Activated CD4-positive, alpha-beta T cell treated with anti-CD3 and anti-CD28 coated beads, Interleukin-2, Interleukin-6, amounts not matched to agents 100 ng/mL and 50 ng/mL, durations not matched to agents 16 hours and 8 hours (primary cell): ENCODE measurements at places on chromosomes 13 and 19.

DNA sequence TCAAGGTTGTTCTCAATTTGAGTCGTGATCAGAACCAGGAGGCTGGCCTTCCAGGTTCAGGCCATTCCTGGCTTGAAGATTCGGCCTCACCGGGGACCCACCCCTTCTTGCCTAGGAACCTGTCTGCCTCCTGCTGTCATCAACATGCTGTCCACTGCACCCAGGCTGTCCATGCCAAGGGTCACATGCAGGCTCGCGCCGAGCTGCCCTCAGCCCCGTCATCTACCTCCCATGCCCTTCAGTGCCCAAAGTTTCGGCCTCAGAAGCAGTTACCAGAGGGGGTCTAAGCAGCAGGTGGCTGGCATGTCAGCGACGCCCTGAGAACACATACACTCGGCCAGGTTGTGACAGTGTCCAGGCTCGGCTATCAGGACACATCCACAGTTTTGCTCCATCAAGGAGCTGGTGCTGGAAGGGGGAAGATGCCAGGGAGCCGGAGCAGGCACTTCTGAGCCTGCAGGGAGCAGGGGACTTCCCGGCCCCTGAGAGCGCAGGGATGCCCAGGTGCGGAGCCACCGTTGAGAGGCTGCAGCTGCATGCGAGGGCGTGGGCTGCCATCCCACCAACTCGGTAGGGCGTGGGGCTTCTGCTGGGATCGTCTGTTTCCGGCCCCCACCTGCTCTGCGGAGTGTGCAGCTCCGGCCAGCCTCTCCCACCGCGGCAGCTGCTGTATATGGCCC is 590.9 kb upstream of the SLITRK5 start:
- no peak for DNase-seq

DNA sequence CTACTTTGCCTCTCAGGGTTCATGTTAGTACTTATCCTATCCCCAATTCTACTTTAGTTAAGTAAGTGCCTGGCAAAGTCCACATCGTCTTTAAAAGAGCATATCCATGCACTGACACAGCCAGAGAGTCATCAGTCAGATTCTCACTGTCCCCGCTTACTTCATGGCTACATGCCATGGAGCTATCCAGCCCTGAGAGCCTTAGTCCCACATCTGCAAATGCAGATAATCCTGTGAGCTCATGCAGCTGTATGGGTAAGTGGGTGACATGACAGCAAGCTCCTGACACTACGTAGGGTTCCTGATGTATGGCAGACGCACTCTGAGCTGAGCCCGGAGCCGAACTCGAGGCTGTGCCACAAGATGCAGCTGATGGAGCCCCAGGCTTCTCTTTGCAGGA is 661.5 kb downstream of the LIG4 start:
- no peak for DNase-seq

- DNase-seq: no peak
These were observed 348.1 kb downstream of the FOXO1 start for GRCh38 chr13:40318366-40318765.

DNA sequence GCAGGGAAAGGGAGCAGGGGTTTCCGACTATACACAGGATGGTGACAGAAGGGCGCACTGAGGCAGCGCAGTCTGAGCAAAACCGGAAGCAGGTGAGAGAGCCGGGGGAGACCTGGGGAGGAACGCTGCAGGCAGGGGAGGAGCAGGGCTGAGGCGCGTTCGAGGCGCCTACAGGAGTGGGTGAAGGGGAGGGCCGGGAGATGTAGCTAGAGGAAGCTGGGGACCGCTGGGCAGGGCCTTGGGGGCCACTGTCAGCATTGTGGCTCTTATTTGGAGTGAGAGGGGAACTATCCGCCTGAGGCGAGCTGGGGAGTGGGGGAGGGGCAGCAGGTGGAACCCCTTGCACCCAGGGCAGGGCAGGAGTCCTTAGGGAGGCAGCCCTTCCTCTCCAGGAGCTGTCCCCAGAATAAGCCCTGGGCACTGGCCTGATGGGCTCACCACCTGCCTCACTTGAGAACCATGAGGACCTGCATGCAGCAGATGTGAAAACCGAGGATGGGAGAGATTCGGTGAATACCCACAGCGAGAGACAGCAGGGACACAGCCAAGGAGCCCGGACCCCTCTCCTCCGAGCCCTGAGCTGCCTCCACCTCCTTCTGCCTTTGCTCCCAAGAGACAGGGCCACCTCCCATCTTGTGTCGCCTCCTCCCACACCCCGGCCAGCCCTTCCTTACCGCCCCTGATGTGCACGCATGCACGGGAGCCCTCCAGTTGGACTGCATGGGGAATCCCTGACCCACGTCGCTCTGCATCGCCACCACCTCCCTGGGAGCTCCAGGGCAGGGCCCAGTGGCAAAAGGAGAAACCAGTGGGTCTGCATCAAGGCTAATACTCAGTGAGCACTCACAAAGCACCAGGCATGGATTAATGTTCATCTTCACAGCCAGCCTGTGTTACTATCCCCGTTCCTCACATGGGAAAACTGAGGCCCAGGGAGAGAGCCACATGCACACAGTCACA is 10.3 kb downstream of the AKT2 start:
- peak; percentile 25 for DNase-seq

DNA sequence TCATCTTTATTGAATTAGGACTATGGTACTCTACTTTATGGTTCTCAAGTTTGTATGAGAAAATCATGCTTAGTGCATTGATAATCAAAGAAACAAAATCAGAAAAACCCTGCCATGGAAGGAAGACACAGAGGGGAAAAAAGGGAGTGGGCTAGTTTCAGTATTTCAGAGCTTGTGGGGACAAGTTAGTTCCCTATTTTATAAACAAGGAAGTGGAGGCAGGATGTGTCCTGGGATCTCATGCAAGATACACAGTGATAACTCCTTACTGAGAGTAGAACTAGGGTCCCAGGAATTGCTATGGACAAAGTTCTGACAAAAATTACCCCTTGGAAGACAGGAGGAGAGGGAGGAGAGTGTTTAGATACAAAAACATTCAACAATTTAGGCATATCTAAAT is 1277.3 kb downstream of the UQCRFS1 start:
- no peak for DNase-seq

GRCh38 chr19:15937771-15938170 is 3.4 kb upstream of the CYP4F11 start:
- no peak for DNase-seq

DNA sequence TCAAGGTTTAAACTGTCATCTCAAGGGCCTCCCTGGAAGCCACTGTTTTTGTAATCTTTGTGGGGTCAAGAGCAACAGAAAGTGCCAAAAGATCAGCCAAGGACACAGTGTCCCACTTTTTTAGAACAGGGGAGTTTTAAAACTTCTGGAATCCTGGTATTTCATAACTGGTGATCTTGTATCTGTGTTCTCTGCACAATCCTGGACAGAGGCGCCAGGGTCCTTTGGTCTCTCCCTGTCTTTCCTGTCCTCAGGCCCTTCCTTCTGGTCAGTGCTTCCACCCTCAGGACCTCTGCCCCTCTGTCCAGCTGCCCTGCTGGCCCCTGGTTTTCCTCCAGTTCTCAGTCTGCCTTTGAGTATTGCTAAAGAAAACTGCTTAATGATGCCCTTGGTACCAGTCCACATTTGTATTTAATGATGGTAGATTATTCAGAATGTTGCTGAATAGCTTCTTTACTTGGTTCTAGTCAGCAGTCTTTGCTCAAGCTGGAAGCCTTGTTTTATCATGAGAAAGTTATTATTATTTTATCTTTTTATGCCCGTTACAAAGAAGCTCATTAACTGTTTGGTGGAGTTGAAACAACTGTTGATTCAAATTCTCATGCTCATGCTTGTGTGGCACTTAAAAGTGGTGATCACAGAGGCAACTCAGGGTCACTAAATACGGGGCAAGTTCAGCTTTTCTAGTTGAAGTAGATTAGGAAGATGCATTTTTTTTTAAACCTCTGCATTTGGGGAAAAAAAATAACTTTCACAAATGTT is 47.5 kb downstream of the WASF3 start:
- no peak for DNase-seq

DNA sequence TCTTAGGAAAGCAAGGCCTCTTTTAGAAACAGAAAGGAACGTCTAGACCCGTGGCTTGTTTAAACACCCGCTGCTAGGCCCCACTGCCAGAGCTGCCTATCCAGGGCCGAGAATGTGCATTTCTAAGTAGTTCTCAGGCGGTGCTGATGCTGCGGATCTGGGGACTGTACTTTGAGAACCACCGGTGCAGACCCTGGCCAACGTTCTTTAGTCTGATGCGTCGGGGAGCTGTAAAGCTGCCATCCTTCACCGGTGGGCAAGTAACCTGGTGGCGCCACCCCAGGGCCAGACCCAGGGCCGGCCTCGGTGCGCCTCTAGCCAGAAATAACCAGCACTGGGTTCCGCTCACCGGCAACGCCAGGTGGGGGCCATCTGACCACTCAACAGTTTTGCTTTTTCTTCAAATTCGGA is 47.1 kb downstream of the TGDS start:
- DNase-seq: no peak

DNA sequence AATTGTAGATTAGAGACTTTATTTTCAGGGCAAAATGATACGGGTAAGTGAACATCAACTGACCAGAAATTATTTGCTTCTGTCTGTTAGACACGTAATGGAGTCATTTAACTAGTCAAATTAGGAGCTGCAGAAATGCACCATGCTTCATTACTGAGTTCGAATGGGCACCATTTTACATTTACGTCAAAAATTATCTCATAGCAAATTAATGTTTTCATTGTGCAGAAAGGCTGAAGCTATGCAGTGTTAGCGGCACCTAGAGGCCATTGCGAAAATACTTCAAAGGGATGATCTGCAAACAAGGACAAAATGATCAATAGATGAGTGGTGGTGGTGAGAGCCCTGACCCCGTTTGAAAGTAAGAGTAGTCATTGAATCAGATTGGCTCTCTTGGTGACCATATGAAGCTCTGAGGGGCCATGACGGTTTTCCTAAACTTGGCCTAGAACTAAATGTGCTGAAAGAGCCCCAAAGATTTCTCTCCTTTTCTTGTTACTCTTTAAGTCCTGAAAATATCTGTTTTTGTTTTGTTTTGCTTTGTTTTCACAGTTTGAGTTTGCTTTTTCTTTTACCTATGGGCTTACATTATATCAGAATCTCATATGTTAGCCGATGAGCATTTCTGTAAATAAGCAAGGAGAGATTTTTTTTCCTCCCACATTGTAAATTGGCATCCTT is 277.9 kb downstream of the ZNF536 start:
- DNase-seq: peak; percentile 54

GRCh38 chr13:74000876-74001275 is 133.3 kb downstream of the KLF12 start:
- no peak for DNase-seq
